ENCODE measurements at places on chromosomes 1 and 21.

DNA sequence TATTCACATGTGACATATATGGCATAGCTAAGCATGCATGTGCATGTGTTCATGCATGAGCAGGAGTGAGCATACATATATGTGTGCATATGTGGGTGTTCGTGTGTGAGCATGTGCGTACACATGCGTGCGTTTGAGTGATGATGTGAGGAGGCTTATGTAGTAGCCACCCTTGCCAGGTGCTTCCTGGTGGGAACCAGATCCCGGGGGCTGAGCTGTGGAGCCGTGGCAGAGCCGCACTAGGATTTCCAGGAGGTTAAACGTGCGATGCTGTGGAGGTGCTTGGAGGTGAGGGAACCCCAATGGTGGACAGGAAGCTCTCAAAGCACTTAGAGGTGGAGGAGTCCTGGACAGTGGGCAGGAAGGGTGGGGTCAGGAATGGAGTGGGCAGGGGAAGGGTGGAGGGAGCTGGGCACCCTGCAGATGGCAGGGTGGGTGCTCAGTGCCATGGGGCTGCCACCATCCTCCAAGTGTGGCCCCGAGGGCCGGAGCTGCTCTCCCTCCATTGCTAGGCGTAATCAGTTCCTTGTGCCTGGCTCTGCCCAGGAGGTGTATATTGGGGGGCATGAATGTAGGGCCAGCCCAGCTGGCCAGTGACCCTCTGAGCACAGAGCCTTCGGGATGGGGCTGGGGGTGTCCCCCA is 48.5 kb downstream of the COL18A1 start:
- DNase-seq: no peak

- no peak for DNase-seq
These were observed 11.4 kb upstream of the SPSB1 start for GRCh38 chr1:9281071-9281827.

DNA sequence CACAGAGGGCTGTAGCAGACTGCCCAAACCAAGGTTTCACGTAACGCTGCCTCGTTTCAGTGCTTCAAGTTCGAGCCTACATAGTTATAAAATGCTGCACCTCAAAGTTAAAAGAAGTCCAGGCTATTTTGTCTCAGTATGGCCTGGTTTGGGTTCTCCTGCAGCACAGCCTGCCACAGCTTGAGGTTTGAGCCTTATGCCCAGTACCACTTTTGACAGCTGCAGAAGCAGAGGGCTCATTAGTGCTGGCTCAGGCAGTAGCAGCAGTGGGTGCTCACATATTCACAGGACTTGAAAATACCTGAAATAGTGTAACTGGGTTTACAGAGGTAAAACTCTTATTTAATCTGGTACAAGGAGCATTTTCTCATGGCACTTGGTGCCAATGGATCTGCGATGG is 15.3 kb downstream of the SPATA46 start:
- no peak for DNase-seq

DNA sequence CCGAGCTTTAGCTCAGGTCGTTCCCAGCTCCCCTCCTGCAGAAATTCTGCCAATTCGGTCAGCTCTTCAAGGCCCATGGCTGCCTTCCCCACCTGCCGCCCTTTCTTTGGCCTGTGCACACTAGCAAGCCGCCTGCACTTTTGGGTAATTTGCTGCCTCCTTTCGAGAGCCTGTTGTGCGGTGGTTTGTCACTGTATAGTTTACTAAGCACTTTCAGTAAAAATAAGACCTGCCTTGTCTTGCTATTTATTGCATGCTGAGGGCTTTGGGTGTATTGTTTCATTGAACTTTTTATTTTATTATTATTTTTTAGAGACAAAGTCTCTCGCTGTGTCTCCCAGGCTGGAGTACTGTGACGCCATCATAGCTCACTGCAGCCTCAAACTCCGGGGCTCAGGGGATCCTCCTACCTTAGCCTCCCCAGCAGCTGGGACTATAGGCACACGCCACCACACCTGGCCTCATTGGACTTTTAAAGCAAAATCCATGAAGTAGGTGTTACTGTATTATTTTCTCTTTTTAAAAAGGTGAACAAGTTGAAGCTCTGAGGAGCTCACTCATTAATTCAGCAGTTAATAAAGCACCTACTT is 1.1 kb upstream of the FABP3 start:
- DNase-seq: no peak

GRCh38 chr21:46552274-46552673 is 52.6 kb downstream of the S100B start:
- no peak for DNase-seq

- no peak for DNase-seq
These were observed 17.0 kb upstream of the MACF1 start for GRCh38 chr1:39187275-39188046.
